ENCODE measurements at places on chromosomes 7 and 10.

- no peak for DNase-seq
Measured at GRCh38 chr10:63481815-63482421, 16.1 kb upstream of the JMJD1C start.

DNA sequence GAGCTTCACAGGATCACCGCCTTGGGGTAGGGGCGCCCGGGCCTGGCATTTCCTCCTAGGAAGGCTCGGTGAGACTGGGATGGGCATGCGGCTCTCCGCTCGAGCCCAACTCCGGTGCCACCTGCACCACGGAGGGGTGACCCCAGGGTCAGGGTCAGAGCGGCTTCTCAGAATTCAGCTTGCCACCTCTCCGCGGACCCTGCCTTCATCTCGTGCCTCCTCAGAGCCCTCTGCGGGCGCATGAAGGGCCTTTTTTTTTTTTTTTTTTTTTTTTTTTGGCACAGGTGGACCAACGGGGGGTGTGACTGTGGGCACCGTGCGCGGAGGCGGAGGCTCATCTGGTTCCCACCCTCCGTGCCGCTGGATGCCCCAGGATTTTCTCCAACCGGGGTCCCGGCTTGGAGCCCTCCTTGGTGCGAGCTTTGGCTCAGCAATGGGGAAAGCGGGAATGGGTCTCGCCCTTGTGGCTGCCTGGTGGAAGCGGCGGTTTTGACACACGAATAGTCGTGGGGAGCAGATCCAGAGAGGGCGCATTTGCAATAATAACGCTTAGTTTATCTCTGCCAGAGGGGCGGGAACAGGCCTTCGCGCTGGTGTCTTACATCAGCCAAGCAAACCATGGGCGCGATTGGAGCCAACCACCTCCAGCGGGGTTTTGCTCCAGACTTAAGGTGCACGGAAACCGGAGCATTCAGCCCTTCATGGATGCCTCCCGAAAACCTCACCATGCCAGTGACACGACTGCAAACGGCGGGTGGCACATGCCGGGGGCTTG lies 5.0 kb upstream of the TNRC18 start:
- DNase-seq = no peak

- no peak for DNase-seq
Measured at GRCh38 chr10:113920875-113921274, 66.4 kb downstream of the NHLRC2 start.

DNA sequence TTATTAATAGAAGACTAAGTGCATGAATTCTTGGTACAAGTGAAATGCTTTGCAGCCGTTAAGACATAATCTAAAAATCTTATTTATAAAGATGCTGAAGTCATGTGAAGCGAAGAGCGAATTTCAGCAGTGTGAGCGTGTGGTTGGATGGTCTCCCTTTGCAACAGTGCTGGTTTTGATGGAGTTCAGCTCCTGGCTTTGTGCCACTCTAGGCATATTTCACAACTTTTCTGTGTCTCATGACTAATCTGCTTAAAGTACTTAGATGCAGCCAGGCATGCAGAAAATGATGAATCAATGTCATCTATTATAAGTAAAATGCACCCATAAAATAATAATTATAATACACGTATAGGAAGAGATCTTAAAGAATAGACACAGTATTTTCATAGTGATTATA lies 107.2 kb upstream of the TCERG1L start:
- DNase-seq = no peak

- no peak for DNase-seq
Measured at GRCh38 chr7:155104913-155105312, 34.8 kb downstream of the HTR5A start.

DNA sequence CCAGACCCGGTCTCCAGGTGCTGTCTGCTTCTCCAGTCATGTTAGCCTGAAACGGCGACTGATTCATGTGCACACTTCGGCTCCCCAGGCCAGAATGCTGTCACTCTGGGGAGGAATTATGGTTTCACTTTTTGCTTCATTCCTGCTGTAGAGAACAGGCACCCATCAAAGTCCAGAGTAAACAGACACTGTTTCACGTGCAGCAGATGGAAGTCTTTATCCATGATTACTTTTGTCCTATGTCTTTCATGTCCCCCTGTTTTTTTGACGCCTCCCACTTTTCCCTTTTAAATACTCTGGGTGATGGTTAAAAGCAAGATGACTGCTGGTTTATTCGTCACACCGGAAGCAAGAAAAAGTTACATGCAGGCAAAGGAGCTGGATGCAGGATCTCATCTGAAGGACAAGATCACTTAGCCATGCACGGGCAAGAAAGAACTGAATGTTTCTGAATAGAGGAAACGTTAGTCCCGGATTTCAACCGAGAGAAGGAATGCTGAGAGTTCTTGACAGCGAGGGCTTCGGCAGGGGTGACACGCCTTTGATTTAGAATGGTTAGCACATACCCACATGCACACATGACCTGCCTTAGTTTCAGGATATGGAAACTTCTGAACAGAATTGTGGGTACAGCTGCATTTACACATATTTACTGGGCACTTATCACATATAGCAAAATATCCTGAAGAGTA lies 250.0 kb upstream of the KLF6 start:
- no peak for DNase-seq

DNA sequence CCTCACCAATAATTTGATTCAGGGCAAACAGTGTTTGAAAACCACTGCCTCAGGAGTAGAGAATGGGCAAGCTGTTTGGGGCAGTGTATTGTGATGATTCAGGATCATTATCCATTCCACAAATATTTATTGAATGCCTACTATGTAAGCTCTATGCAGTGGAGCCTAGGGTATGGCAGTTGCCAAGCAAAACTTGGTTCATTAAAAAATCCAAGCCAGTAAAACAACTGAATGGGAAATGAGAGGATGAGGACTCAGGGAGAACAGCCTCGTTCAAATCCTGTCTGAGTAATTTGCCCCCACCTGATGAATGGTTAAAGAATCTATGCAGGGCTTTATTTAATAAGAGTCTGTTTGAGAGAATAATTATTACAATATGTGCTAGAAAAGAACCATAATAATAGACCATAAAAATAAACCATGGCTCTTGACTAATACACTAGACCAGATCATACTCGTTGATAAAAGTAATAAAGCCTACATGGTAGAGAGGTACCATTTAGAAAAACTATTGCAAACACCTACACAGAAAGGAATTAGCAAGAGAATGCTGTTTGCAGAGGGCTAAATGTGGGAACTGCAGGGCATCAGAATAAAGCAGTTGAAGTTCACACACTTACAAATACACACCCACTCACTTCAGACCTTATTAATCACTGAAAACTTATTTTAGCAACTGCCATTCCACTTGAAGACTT lies 71.7 kb downstream of the CREB5 start:
- no peak for DNase-seq

- DNase-seq = peak; percentile 76
Measured at GRCh38 chr7:54932818-54933543, 85.8 kb upstream of the EGFR start.

DNA sequence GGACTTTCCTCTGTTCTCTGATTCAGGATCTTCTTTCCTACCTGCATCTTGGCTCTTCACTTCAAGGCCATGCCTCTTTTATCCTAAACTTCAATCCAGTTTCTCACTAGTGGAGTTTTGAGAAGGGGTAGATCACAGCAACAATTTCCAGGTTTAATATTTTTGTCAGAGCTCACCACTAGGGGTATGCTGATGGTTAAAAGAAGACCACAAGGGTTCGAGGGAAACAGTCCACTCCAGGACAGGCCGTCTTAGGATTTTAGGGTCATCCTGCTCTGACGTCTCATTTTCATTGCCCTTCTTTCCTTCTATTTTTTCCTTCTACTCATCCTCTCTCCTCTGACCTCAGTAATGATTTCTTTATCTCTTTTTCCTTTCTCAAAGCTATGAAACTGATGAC lies 11.3 kb downstream of the STAG3 start:
- DNase-seq = no peak

DNA sequence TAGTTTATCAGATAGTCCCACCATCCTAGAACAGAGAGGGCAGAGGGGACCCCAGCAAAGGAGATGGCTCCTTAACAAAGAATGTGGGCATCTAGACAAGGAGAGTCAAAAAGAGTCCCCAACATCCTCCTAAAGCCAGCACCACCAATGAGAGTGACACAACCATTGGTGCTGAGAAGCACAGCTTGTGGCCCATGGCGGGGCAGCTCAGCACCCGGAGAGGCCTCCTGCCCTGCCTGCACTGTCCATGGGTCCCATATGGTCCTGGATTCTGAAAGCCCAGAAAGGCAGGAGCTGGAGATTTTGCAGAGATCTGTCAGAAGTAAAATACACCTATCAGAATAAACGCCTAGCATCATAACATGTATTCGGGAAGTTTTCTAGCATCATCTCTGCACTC lies 311.8 kb upstream of the ZNF32 start:
- DNase-seq = no peak

GRCh38 chr7:128860158-128861073 lies 2.2 kb upstream of the ATP6V1F start:
- DNase-seq = no peak

DNA sequence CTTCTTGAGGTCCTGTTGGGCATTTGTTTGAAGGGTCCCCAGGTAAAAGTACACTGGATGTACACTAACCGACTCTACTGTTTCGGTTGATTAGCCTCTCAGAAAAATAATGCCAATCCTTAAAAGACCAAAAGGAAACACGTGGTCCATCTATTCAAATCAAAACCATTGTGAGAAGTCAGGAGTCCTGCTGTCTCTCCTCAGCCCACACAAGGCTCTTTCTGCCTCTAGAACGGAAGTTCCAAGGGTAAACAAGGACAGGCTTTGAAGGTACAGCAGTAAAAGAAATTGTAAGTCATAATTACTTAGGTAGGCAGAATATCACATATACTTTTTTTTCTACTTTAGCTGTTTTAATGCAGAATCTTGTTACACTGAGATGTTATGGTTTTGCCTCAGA lies 71.7 kb upstream of the TPK1 start:
- no peak for DNase-seq

GRCh38 chr7:33107136-33108066 lies 1.8 kb downstream of the RP9 start:
- DNase-seq = peak; percentile 80

- peak; percentile 85 for DNase-seq
Measured at GRCh38 chr7:151756076-151756731, 120.7 kb downstream of the PRKAG2 start.

- DNase-seq = no peak
Measured at GRCh38 chr10:6743291-6743849, 163.3 kb upstream of the PRKCQ start.

GRCh38 chr10:84789026-84789425 lies 460.6 kb downstream of the CCSER2 start:
- no peak for DNase-seq

GRCh38 chr10:96511044-96511945 lies 2.4 kb downstream of the TLL2 start:
- DNase-seq = no peak

- DNase-seq = no peak
Measured at GRCh38 chr7:4739528-4739992, 35.9 kb upstream of the AP5Z1 start.

- no peak for DNase-seq
Measured at GRCh38 chr7:2043316-2044039, 189.3 kb downstream of the MAD1L1 start.

GRCh38 chr7:150668977-150669376 lies 16.5 kb upstream of the GIMAP2 start:
- DNase-seq = no peak

DNA sequence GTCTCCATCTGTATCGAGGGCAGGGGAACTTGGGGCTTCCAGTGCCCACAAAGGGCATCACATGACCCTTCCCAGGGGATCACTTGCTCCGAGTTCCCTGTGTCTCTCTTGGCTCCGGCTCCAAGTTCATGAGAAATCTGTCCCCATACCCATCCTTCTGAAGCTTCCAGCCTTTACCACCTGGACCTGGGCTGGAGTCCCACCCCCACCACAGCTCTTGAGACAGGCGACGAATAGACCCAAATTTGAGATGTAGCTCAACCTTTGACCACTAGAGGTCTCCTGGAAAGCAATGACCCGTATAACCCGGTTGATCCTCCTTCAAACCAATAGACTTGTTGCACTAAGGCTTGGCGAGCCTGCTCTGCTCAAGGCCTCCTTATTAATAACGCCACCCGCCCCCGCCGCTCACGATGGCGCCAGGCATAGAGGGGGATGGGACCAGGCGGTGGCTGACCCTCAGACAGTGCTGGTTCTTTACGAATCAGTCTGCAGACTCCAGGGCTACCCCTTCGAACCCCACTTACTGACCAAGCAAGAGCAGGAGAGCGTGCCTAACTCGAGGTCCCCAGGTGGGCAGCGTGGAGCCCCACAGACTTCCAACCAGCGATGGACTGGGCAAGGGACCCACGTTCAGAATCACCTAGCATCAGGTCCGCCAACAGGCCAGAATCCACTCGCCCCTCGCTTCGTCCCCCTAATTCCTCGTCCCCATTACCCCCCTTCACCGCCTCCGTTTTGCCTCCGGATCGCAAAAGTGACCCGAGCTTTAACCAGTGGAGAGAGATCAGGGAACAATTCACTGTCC lies 4.4 kb upstream of the ARID5B start:
- peak; percentile 85 for DNase-seq
